ENCODE measurements at places on chromosomes 4 and X.

DNA sequence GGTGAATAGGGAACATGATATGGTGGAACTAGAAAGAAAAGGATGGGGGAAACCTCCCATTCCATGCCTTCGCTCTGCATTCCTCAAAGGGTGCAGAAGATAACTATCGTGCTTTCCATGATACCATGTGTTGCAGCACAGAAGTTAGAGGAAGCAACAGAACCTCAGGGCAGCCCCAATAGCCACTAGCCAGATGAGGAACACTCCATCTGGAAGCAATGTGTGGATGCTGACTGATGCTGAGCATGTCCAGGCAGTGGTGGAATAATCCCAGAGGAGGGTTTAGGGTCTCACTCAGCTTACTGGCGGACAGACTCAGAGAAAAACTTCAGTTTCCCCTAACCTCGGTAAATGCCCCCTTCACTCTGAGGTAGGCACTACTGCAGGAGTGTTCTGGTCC, 7.5 kb downstream of the SMIM10 start:
- DNase-seq, result no peak

GRCh38 chrX:69987691-69988090, 62.0 kb downstream of the AWAT2 start:
- DNase-seq, result no peak

GRCh38 chrX:28889591-28890090, 302.4 kb downstream of the IL1RAPL1 start:
- no peak for DNase-seq

DNA sequence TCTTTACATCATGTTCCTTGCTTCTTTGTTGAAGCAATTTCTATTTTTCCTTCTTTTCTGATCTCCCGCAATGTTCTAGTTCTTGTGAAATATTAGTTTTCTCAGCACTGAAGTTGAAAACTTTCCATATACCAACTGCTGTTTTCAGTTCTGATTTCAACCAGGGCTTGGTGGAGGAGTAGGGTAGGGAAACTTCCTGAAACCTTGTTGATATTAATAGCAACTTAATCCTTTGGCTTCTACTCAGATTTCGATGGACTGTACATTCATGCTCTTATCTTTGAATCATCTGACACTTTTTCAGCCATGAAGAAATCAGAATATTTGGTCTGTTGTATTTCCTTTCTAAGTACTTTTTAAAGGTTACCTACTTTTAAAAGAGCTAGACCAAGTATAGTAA, 315.8 kb downstream of the RPA4 start:
- DNase-seq, result no peak

DNA sequence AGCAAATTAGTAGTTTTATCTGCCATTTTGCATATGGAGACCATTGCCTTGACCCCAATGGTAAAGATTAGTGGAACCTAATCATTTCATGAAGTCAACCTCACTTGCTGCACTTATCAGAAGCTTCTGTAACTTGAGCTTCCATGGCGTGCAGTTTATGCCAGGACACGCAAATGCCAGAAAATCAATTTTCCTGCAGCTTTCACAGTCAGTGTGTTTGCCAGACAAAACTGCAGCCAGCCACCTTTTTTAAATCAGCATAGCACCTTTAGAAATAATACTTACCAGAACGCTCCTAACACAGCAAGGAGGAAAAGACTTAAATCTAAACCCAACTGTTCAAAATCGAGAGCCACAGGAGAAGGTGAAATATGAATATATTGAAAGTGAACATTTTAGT, 265.3 kb downstream of the GRIA3 start:
- no peak for DNase-seq

- DNase-seq, result no peak
Measured at GRCh38 chr4:13611283-13611842, 16.2 kb downstream of the BOD1L1 start.

- DNase-seq, result no peak
Measured at GRCh38 chr4:25929298-25929686, 15.3 kb downstream of the SMIM20 start.

- DNase-seq, result no peak
Measured at GRCh38 chrX:69156638-69157037, 8.6 kb downstream of the PJA1 start.

DNA sequence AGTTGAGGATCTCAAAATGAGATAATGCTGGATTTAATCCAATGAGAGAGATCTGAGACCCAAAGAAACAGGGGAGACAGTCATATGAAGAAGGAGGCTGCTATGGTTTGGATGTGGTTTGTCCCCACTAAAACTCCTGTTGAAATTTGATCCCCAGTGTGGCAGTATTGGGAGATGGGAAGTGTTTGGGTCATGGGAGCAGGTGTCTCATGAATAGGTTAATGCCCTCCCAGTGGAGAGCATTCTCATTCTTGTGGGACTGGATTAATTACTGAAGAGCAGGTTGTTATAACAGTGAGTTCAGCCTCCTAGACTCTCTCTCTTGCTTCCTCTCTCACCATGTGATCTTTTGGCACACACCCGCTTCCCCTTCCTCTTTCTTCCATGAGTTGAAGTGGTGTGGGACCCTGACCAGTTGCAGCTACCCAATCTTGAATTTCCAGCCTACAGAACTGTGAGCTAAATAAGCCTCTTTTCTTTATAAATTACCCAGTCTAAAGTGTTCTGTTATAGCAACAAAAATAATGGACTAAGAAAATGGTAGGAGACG, 70.3 kb downstream of the PPEF2 start:
- peak; percentile 4 for DNase-seq

DNA sequence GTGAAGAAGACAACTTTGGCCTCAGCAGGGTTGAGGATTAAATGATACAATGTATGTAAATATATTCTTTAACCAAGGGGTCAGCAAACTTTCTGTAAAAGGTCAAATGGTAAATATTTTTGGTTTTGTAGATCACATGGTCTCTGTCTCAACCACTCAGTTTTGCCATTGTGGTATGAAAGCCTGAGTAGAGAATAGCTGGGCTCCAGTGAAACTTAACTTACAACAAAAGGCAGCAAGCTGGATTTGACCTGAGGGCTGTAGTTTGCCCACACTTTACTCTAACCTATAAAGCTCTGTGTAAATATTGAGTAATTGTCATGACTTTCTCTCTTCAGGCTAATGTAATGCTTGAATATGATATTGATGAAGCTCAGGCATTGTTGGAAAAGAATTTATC, 19.6 kb downstream of the VBP1 start:
- no peak for DNase-seq

DNA sequence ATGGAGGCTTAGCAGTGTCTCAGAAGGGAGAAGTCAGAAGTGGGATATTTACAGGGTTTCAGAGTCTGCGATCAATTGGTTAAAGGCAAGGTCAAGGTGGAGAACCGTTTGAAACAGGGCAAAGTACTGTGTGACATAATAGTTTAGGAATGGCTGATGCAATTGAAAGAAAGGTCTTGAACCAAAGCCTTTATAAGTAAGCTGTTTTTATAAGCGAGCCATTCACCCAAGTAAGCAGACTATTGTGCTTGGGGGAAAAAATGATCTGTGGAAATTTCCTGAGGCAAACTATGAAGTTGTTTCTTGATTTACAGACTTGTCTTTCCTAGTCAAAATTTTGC, 327.3 kb downstream of the CAMK2D start:
- DNase-seq, result no peak

GRCh38 chr4:84928089-84928488, 38.4 kb downstream of the WDFY3 start:
- no peak for DNase-seq

DNA sequence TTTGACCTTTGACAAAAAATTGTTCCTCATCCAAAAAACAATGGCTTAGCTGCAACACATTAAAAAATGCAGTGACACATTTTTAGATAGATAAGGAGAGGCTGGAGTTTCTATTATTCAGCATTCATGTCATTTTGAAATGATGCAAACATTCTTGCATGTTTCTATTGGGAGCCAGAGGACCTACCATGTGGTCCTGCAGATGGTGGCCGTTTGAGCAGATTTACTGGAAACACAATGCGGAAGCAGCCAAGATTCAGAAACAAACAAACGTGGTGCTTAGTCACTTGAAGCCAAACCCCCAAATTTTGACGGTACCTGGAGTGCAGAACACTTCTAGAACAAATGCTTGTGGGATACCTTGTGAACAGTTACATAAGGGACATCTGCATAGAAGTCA, 456.7 kb downstream of the PCDH18 start:
- no peak for DNase-seq

DNA sequence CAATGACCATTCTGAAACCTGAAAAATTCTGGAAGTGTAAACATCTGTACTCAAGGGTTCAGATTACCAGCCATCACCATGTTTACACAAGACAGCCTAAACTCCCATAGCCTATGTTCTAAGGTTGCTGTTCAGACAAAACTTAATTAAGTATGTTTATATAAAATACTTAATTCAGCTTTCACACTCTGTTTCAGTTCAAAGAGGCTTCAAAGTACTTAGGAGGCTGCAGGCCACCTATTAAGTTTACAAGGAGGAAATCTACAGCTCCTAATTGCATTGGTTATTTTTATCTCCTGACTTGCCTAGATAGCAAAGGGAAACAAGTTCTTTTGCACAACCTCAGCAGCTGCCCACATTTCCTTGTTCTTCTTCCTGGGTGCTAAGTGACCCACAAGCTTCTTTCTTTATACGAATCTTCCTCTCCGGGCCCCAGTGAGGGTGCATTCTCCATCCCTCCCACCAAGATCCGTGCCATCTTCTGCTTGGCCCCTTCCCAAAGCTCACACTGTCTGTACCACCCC, 2.0 kb downstream of the GAK start:
- no peak for DNase-seq

- DNase-seq, result no peak
Measured at GRCh38 chr4:128635955-128636560, 173.4 kb upstream of the JADE1 start.
